ENCODE measurements at places on chromosomes 16 and 17. TPM values are rescaled to one million over a fixed set of nuclear protein-coding genes. Genes with fewer than 3 reads are reported as not detected.

GRCh38 chr16:47905771-47906170 is 250.0 kb downstream of the ABCC12 start:
- no peak for DNase-seq

KRTAP4-5 gene
- polyA plus RNA-seq, result not detected

- no peak for DNase-seq
Measured at GRCh38 chr17:18250259-18250658, 8.3 kb downstream of the FLII start.

DNA sequence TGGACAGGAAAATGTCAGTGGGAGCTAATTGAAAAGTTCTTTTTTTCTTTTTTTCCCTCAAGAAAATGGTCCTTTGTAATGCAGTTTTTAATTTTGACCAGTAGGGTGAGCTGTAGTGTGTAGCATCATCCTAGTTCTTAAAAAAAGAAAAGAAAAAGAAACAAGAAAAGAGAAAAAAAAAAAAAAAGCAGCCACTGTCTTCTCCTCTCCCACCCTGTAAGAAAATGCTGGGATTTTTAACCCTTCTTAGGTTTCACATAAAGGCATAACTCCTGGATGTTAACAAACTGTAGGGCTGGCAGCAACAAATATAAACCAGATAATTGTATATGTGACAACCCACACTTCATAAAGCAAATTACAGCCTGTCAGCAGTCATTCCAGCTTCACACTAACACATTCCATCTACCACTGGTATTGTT is 78.1 kb downstream of the SKAP1 start:
- peak; percentile 20 for DNase-seq

MPRIP gene
- polyA plus RNA-seq, result 228 TPM

SLC16A11 gene
- 0.50 TPM for polyA plus RNA-seq

DNA sequence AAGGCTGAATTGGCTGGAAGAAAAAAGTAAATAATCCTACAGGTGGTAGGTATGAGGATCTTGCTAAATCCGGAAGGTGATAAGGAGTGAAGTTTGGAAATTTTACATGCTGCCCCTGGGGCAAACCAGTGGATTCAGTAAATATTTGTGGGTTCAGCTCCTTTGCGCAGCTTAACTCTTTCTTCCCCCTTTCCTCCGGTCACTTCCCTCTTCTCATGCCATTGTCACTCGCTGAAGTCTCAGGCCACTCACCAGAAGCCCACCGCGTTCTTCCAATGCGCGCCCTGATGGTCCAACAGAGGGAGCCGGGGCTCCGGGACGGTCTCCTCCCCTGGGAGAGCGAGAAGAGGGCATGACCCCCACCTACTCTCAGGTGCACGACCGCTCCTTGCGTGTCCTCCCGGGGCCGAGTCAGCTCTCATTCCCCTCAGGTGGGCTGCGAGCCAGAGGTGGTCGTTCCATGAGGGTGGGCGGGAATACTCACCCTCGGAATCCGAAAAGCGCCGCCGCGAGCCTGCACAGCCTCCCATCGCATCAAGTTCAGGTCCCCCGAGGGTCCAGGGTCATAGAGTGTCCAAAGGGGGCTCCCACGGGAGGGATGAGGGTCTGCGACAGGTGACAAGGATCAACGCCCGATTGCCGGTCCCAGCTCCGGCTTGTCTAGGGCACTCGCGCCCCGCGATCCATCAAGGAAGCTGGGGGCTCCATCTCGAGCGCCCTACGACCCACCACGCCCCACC is 474 bp downstream of the CLN3 start:
- DNase-seq, result no peak

DNA sequence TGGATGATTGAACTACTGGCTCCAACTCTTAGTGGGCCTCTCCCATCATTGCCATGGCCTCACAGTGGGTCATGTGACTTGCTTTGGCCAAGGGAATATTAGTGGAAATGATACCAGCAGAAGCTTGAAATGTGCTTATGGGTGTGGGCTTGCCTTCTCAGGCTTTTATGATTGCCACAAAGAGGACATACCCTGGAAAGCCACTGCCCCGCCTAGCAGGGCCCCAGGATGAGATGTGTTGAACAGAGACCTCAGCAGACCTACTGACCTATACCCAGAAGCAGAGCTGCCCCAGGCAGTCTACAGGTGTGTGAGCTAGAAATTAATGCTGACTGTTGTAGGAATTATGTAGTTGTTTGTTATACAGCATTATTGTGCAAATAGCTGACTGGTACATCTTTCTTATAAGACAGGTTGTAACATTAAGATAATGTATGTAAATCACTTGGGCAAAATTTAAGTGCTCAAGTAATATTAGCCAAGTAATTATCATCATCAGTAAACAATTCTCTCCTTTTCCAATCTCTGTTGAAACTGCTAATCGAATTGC is 67.8 kb upstream of the CDH5 start:
- no peak for DNase-seq
